ENCODE measurements at places on chromosomes 7 and 10.
A peak's percentile ranks its signal among the peaks of the same experiment; 100 is the strongest.

DNA sequence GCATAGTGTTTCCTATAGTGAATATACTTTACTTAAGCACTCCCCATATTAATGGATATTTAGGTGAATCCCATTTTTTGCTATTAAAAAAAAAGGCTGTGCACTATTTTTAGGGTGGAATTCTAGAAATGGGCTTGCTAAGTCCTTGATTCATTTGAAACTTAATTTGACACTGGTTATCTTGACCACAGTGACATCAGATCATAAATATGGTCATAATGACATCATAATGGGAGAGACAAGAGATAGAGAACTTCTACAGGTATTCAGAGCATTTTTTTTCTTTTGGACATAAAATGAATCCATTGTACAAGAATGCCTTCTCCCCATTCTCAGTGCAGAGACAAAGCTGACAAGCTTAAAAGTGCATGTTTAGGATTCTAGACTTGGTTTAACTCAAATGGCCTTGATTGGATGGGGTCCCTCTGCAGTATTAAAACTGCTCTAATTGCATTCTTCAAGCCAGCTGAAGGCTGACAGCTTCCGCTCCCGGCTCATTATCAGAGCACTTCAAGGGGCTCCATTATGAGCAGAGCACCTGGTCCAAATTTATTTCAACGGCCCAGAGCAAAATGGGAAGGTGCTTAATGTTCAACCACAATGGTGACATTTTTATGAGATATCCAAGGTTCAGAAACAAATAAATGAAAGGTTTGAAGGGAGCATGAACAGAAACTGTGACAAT lies 104.8 kb downstream of the JAZF1 start:
- no peak for DNase-seq

DNA sequence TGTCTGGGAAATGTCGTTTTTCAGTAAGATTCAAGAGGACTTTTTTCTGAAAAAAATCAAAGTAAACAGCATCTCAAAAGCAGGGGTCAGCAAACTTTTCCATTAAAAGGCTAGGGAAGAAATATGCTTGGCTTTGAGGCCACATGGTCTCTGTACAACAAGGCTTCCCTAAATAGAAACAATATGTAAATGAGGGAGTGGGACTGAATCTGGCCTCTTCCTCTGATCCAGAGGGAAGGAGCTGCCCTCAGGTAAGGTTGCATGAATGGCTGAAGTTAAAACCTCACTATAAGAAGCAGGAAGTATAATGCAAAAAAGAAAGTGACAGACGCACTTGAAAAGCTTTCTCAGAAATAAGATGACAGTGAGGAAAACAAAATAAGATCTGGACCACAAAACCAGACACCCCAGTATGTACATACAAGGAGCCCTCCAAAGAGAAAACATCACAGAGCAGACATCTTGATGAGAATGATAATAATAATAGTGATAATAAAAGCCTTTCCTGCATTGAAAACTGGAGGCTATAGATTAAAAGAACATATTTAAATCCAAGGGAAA lies 115.2 kb downstream of the PLXNA4 start:
- DNase-seq, result no peak

DNA sequence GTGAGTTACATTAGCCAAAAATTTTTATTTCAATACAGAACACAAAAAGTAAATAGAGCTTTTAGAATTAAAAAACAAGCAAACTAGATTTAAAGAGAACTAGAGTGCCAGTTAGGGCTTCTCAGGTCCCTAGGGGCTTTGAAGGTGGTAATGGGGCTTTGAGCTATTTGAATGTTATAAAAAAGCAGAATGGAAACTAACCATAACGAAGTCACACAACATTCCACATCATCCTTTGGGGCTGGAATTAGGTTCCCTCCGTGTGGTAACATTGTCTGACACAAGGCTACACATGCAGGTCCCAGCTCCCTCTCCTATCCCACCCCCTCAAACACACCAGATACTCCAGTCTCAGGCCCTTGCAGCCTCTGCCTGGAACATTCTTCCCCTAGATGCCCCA lies 15.3 kb downstream of the JAZF1 start:
- DNase-seq, result no peak

- DNase-seq, result no peak
Observed at GRCh38 chr7:1231214-1232102, 1.2 kb upstream of the UNCX start.

- no peak for DNase-seq
Observed at GRCh38 chr7:131057794-131058070, 269.9 kb upstream of the MKLN1 start.

DNA sequence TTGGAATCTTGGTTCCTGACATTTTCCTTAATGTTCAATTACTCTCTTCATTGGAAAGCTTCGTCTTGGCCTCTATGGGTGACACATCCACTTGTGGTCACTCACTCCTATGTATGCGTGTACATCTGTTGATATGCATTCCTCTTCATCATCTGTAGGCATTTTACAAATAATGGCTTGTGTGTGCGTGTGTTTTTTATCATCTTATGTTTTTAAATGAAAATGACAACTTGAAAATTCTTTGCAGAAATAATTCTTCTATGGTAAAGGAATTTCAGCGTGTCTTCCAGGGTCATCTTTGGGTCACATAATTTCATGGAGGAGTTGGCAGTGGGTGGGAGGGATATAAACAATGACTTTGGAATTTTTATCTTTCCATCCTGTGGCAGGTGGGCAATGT lies 925.1 kb downstream of the LRMDA start:
- DNase-seq, result no peak

DNA sequence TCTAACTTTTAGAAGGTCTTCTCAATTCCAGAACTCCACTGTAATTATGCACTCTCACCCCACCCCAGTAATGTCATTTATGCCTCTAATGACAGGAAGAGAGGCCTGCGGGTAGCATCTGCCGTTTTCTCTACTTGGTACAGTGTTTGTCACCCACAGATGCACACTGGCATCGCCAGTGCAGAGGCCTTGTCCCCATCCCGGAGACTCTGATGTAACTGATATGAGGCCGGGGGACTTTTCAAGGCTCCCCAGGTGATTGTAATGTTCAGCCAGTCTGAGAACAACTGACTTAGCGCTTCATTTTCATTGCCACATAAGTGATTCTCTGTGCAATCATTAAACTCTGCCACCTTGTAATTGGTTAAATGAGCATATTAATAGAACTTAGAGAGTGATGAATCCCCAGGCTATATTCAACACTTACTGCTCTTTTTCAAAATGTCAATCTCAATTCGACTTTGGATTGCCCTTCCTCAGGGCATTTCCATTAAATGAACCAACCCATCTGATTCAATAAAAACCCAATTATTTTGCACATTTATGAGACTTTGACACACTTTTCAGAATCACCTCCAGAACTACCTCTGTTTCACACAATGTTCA lies 113.2 kb downstream of the HERPUD2 start:
- DNase-seq, result no peak

DNA sequence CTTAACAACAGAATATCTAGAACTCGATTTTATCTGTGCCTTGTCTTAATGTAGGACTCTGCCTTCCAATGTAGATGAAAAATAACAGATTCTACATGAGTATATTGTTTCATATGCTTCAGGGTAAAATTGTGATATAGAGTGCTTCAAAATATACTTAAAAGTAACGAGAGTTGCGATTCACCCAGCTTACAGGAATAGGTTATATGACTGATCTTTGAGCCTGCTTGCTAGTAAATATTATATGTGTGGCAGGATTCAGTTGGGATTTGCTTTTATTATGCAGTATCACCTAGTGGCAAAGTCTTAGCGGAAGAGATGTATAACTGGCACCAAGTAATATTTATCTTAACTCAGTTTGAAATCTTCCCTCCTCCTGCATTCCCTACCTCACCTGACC lies 183.3 kb downstream of the SEMA3E start:
- no peak for DNase-seq

DNA sequence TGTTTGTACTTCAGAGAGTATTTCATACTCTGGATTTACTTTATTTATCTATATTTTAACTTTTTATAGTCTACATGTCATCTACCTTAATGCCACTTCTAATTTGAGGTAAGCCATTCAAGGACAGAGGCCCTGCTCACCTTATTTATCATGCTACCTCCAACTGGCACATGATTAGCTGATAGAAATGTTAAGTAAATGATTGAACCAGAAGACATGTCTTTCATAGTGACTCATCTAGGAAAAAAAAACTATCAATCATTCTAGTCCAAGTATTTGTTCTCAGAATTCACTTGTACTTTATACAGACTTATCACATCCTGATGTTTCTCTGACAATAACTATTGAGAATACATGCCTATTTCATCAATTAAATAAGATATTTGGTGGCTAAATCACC lies 856.3 kb downstream of the XPNPEP1 start:
- no peak for DNase-seq

GRCh38 chr7:81439591-81439990 lies 330.3 kb downstream of the HGF start:
- no peak for DNase-seq

- no peak for DNase-seq
Observed at GRCh38 chr10:61907011-61907410, 5.5 kb downstream of the ARID5B start.

DNA sequence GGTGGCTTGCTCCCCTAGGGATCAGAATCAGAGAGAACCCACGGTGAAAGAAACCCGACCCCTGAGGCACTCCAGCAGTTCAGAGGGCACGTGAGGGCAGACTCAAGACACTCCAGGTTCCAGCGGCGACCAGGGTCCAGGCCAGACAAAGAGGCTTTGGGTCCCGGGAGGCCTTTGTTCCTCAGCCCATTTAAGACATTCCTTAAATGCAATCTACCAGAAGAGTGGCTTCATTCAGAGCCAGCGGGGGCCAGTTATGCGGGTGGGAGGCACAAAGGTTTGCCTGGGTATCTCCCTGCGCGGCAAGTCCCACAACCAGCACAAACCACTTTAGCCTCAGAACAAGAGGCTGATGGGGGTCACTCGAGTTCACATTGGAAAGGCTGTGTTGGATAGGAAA lies 53.6 kb downstream of the AFAP1L2 start:
- no peak for DNase-seq

- peak; percentile 58 for DNase-seq
Observed at GRCh38 chr10:12350167-12350872, 973 bp downstream of the CAMK1D start.

GRCh38 chr7:116942504-116942903 lies 10.8 kb upstream of the ST7 start:
- DNase-seq, result no peak

GRCh38 chr10:132389433-132390169 lies 7.4 kb upstream of the PWWP2B start:
- no peak for DNase-seq

- DNase-seq, result no peak
Observed at GRCh38 chr10:85152496-85152895, 824.1 kb downstream of the CCSER2 start.

DNA sequence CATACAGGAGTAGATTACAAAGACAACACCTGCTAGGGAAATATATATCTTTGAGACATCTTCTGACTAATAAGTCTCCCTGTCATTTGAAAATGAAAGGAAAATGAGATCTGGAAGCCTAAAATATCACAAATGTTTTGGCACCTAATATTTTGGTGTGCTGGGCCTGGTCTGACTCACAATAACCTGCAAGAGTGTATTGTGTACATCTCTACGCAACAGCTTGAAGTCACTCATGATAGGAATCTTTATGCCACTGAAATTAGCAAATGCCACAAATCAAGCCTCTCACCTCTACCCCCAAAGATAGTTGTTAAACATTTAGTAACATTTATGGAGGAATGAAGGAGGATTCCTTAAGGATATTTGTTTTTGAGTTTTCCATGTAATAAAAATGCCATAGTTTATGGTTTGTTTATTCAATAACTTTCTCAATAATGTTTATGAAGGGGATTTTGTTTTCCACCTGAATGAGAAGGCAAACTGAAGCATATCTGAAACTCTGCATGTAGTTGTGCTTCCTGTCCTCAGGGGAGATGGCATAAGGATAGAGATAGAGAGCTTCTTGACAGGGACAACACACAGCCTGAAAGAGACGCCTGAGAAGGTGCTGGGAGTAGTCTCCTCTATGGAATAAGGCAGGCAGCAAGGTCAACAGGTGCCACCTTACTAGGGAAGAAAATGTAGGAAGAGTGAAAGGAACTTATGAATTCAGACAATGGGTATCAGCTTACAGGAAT lies 197.4 kb downstream of the AHR start:
- no peak for DNase-seq

DNA sequence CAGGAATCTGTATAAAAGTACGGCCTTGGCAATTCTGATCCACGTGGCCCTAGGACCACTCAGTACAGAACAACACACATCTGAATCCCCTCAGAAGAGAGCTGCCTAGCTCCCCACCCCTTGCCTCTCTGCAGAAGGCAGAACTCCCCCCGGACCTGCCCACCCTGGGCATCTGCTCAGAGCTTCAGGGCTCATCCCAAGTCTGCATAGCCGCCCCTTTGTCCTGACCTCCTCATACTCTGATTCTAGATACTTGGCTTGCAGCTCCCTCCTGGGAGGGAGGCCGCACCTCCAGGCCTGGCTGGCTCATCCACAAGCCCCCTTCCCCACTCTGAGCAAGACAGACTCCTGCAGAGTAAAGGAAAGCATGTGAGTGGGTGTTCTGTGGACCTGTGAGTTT lies 49.6 kb downstream of the GRID1 start:
- DNase-seq, result no peak

GRCh38 chr10:48215486-48216203 lies 58.9 kb downstream of the FRMPD2 start:
- DNase-seq, result peak; percentile 24

DNA sequence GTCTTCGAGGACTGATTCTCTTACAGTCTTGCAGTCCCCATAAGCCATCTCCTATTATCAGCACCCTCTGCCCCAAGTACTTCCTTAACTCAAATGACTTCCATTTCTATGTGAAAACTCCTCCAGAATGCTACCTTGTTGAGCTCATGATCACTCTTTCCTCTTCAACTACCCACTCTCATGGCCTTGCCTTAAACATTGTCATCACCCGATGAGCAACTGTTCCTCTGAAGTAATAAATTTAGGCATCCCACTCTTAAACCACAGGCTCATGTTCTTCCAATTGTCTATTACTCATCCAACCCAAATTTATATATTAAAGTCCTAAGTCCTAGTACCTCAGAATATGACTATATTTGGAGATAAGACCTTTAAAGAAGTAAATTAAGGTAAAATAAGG lies 152.9 kb downstream of the C1GALT1 start:
- DNase-seq, result no peak

- no peak for DNase-seq
Observed at GRCh38 chr10:9103301-9103700, 1048.8 kb downstream of the GATA3 start.

Data from CD14-positive monocyte (primary cell).